Pulmonary artery endothelial cell (primary cell): ENCODE measurements at places on chromosomes 3 and 15. TPM values are rescaled to one million over a fixed set of nuclear protein-coding genes. Genes with fewer than 3 reads are reported as not detected.

The RLBP1 gene
- total RNA-seq: not detected in 2 replicates

DNA sequence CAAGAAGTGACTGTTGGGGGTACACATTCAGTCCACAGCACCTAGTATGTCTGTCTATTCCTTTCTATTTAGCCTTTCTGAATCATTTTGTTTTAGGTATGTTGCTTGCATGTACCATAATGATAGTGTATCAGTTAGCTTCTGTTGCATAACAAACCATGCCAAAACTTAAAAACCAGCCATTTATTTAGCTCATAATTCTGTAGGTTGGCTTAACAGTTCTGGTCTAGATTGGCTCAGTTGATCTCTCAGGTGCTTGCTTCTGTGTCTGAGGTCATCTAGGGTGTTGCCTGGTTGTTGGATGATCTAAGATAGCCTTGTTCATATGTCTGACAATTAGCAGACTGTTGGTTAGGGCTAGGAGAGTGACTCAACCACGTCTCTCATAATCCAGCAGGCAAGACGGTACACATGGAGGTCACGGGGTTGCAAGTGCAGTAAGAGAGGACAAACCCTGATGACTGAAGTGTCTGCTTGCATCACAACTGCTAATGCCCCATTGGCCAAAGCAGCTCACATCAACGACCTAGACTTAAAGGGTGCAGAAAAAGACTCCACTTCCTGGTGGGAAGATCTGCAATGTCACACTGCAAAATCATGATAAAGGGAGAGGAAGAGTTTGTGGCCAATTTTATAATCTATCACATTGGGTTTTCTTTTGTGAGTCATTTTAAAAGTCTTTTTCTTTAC lies 6.8 kb upstream of the PDCD6IP start:
- no peak for DNase-seq

GRCh38 chr3:194689493-194689944 lies 3.8 kb downstream of the FAM43A start:
- DNase-seq: no peak

DNA sequence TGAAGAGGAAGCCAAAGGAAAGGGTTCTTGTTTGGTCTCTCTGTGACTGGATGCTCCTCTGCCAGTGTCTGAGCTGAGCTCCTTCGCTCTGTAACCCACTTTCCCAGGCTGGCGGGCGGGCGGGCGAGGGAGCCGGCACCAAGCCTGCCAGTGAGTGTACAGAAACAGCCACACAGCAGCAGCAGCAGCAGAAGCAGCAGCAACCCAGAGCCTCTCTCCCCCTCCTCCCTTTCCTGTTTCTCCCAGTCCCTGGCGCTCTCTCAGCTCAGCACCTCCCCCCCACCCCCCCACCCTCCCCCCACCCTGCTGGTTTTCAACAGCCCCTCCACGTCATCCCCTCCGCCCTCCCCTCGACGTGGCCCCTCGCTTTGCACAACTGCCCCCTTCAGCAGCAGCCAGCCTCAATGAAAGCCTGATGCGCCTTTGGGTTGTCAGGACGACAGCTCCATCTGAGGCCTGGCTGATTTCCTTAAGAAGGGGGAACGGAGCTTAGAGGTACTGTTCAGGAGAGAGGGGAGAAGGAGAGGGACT lies at the start of gene LSAMP:
TSS of gene LSAMP (minus strand) at position 177 of the 531 bp plus-strand sequence.
- DNase-seq: no peak

The TPRA1 gene
- total RNA-seq: 32.8 and 34.6 TPM in 2 replicates

GRCh38 chr15:39581793-39582285 lies 960 bp downstream of the THBS1 start:
- peak; percentile 22 for DNase-seq

GRCh38 chr3:127536830-127537812 lies 53.4 kb downstream of the TPRA1 start:
- DNase-seq: no peak

The CFAP92 gene
- total RNA-seq: 0.04 and 0.07 TPM in 2 replicates

DNA sequence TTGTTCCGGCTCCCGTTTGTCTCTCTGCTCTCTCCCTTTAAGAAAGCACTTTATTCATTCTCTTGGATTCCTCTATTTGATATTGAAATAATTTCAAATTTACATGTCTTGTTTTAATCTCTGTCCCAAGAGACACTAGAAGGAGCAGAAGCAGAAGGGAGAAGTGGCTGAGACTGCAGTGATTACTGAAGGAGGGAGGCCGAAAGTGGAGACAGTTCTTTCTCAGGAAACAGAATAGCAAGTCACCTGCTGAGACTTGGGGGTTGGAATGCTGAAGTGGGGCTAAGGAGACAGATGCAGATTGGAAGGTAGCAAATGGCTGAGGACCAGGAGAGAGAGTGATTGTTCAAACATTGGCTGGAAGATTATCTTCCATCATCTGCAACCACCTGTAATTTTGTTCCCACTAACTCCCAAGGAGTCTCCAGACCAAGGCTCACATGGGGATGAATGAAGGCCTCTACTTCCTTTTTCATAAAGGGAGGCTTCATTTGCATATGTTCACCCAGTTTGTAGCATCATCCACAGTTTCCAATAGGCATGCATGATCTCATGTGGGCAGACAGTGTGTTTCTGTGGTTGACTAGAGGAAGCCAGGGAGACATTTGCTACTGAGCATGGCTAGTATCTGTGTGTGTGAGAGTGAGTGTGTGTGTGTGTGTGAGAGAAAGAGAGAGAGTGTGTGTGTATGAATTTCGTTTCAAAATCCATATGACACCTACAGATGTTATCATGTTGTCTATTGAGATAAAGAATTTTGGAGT lies 24.0 kb downstream of the LTF start:
- DNase-seq: no peak

The PARP9 gene
- 16.8 and 23.5 TPM in 2 replicates for total RNA-seq

GRCh38 chr3:112738366-112738765 lies 97.4 kb upstream of the CCDC80 start:
- DNase-seq: no peak
